CD8-positive, alpha-beta memory T cell (primary cell): ENCODE measurements at places on chromosomes 5 and 9. TPM values are rescaled to one million over a fixed set of nuclear protein-coding genes. Genes with fewer than 3 reads are reported as not detected.

- no peaks in the 10 kb centered on the region for H3K36me3 ChIP-seq
- no peaks in the 10 kb centered on the region for H3K4me1 ChIP-seq
- H3K4me3 ChIP-seq, result no peak overlapping the region
- no peaks in the 10 kb centered on the region for H3K27me3 ChIP-seq
Observed at GRCh38 chr9:99294850-99295461, 72.9 kb downstream of the SEC61B start.

DNA sequence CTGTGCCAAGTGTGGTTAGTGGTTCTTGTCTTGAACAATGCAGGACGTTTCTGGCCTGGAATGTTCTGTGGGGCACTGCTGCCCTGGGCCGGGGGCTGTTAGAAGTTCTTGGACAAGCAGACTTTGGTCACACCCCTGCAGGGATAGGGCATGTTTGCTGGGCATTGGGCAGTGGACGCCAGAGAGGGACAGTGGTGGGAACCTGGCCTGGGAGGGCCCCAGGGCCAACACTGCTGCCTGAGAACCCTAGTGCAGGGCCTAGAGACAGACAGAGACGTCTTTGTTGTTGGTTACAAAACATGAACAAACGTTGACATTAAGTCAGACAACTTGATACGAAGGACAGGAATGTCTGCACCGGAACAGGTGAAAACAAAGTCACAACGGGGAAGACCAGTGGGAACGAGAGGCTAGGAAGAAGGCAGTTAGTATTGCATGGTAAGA is 57.0 kb downstream of the WNK2 start:
- no peak for DNase-seq
- no peak overlapping the region for H3K27ac ChIP-seq
- H3K36me3 ChIP-seq, result no peaks in the 10 kb centered on the region
- no peaks in the 10 kb centered on the region for H3K27me3 ChIP-seq
- H3K4me3 ChIP-seq, result no peak overlapping the region

- DNase-seq, result no peak
- H3K36me3 ChIP-seq, result no peaks in the 10 kb centered on the region
- H3K4me3 ChIP-seq, result no peak overlapping the region
- no peaks in the 10 kb centered on the region for H3K4me1 ChIP-seq
Observed at GRCh38 chr5:168875832-168876231, 296.7 kb upstream of the PANK3 start.

Gene MYORG
- 2.3 TPM for total RNA-seq

GRCh38 chr9:109817846-109818472 is 38.0 kb downstream of the PALM2AKAP2 start:
- no peaks in the 10 kb centered on the region for H3K4me1 ChIP-seq
- H3K36me3 ChIP-seq, result no peaks in the 10 kb centered on the region
- no peak overlapping the region for H3K27ac ChIP-seq
- no peaks in the 10 kb centered on the region for H3K27me3 ChIP-seq
- no peak for DNase-seq

GRCh38 chr5:131581702-131582101 is 53.3 kb downstream of the RAPGEF6 start:
- no peak overlapping the region for H3K27ac ChIP-seq
- H3K4me3 ChIP-seq, result no peak overlapping the region
- DNase-seq, result no peak
- H3K36me3 ChIP-seq, result no peaks in the 10 kb centered on the region
- H3K4me1 ChIP-seq, result no peaks in the 10 kb centered on the region

- no peaks in the 10 kb centered on the region for H3K36me3 ChIP-seq
- H3K4me3 ChIP-seq, result no peak overlapping the region
- no peaks in the 10 kb centered on the region for H3K4me1 ChIP-seq
- H3K27me3 ChIP-seq, result no peaks in the 10 kb centered on the region
Observed at GRCh38 chr5:51194671-51195070, 188.6 kb upstream of the ISL1 start.

Gene OGN
- not detected for total RNA-seq

- H3K36me3 ChIP-seq, result no peaks in the 10 kb centered on the region
- H3K27me3 ChIP-seq, result no peaks in the 10 kb centered on the region
Observed at GRCh38 chr5:116719106-116719505, 144.5 kb upstream of the SEMA6A start.

Gene CCDC152
- total RNA-seq, result 16.2 TPM

Gene ANKRD18A
- 0.79 TPM for total RNA-seq

DNA sequence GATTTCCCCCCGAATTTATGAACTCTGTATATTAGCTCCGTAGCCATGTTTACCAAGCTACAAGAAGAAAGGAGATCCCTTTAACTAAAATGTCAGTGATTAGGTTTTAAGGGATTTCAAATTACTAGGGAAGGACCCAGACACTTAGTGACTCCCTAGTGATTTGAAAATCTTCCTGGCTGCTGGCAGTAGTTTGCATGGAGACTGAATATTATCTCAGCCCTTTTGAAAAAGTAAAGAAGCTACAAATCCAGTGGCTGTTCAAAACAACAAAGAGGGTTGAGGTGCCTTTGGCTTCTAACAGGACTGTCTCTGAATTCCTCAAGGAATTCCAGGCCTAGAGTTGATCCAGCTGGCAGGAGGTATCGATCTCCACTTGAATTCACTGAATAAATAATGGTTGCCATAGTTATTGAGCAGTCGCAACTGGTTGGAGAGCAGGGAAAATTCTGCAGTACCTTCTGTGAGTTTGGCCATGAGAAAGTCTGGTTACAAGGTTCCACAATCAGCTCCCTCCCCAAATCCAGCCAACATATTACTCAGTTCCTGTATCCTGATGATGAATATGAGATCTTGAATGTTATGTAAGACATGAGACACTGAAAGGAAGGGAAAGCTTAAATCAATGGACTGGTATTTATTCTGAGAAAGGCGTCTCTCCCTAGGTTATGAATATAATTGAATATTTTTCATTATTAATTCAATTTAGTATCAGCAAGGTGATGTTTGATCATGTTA is 37.7 kb downstream of the NR4A3 start:
- no peak overlapping the region for H3K27ac ChIP-seq
- H3K4me1 ChIP-seq, result no peaks in the 10 kb centered on the region
- H3K27me3 ChIP-seq, result no peaks in the 10 kb centered on the region
- no peak overlapping the region for H3K4me3 ChIP-seq
- no peak for DNase-seq
- H3K36me3 ChIP-seq, result no peaks in the 10 kb centered on the region

Gene SLC23A1
- total RNA-seq, result not detected

DNA sequence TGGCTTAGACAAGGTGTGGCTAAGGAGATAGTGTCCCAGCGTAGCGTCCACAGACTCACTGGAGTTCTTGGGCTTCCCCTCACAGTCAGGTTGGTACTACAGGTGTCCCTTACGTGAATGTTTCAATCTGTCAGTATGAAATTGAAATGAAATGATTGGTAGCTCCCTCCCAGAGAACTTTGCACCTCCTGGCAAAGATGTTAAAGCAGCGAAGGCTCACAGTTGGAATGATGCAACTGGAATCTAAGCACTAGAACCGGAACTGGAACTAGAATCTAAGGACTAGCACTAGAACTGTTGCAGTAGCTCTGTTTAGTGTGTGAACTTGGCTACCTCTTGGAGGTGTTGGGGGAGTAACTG is 1.1 kb downstream of the SLC31A1 start:
- H3K27ac ChIP-seq, result peak overlapping the region; percentile 91
- no peak for DNase-seq
- peak overlapping the region; percentile 96 for H3K4me3 ChIP-seq
- no peaks in the 10 kb centered on the region for H3K27me3 ChIP-seq
- H3K36me3 ChIP-seq, result no peaks in the 10 kb centered on the region

DNA sequence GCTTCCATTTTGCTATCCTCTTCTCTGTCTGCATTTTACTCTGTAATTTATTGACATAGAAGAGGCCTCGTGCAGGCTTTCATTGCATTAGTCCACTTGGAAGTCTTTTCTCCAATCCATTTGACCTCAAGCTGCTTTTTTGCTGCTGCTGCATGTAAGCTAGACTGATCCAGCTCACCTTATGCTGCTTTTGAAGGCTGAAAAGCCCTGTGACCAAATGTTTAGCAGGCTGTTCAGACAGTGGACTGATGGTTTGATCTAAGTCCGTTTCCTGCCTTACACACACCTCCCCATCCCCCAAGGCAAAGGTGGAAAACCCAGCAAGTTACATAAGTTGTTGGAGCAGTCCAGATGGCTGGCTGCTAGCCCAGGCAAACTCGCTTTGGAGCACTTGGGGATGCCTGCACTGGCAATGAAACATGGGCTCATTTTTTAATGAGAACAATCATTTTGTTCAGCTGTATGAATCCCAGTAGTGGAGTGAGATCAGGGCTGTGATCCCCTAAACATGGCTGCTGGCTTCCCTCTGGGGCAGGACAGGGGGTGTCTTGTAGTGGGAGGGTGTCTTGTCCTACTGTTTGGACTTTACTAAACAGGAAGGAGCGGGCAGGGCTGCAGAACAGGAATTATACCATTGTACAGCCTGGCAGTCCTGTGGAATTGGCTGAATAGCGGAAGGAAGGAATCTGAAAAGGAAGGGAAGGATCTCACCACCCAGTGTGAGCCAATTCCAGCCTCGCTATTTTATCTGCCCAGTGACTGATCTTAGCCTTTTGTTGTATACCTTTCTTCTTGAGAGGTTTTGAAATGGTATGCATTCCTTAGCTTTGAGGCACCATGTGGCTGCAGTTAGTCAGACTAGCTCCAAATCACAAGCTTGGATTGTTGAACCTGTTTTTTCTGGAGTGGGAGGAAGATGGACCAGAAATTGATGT is 212.0 kb downstream of the ARHGAP26 start:
- H3K4me3 ChIP-seq, result no peak overlapping the region
- H3K36me3 ChIP-seq, result no peaks in the 10 kb centered on the region
- H3K27me3 ChIP-seq, result no peaks in the 10 kb centered on the region
- no peak for DNase-seq
- peaks cover 56% of the 10 kb centered on the region for H3K4me1 ChIP-seq

GRCh38 chr5:179767496-179768100 is 26.2 kb upstream of the LTC4S start:
- H3K4me1 ChIP-seq, result peaks cover 11% of the 10 kb centered on the region
- no peak overlapping the region for H3K4me3 ChIP-seq
- H3K36me3 ChIP-seq, result peaks cover 61% of the 10 kb centered on the region
- no peak overlapping the region for H3K27ac ChIP-seq
